ENCODE measurements at places on chromosomes 2 and 18.

GRCh38 chr2:100875516-100876230 is 55.7 kb downstream of the NPAS2 start:
- no peak for DNase-seq

GRCh38 chr2:133690780-133691179 is 122.5 kb upstream of the NCKAP5 start:
- no peak for DNase-seq

- DNase-seq: no peak
Measured at GRCh38 chr2:4279431-4279830, 576.1 kb downstream of the DCDC2C start.

DNA sequence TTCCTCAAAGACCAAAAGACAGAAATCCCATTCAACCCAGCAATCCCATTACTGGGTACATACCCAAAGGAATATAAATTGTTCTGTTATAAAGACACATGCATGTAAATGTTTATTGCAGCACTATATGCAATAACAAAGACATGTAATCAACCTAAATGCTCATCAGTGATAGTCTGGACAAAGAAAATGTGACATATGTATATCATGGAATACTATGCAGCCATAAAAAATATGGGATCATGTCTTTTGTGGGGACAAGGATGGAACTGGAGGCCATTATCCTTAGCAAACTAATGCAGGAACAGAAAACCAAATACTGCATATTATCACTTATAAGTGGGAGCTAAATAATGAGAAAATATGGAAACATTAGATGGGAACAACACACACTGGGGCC is 2.7 kb upstream of the HNMT start:
- no peak for DNase-seq

DNA sequence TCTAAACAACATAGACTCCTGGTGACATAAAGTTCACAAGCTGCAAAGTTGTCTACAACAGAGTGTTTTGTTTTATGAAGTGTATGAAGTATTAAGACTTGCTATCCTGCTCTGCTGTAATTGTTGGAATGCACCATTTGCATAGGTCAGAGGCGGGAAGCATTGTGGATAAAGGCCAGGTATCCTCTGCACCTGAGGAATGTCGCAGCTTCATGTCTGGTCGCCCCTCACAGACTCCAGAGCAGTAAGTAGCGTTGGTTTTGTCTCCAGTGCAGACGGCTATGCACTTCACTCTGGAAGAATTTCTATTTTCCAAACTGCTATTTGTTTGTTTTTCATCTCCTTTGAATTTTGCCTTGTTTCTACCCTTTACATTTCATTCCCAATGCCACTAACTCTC is 63.1 kb downstream of the UNC80 start:
- DNase-seq: no peak

GRCh38 chr18:27501671-27502070 is 316.6 kb upstream of the CHST9 start:
- DNase-seq: no peak

- no peak for DNase-seq
Measured at GRCh38 chr2:43135583-43135982, 90.8 kb downstream of the ZFP36L2 start.

DNA sequence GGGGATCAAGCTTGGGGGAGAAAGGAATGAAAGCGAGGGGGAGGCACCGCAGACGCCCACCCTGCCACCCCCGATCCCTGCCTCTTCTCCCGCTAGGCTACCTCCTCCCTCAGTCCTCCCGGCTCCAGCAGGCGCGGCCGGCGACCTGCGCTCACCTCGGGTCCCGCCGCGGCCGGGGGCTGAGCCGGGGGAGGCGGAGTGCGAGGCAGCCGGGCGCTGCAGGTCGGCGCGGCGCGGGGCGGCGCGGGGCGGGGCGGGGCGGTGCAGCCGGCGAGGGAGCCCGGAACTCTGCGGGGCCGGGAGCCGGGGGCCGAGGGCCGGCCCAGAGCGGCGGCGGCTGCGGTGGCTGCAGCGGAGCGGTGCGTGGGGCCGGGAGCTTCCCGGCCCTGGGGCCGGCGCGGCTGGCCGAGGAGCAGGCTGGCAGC is 477 bp downstream of the ACVR1 start:
- DNase-seq: no peak

GRCh38 chr2:181876614-181877063 is 14.9 kb upstream of the ITPRID2 start:
- DNase-seq: no peak

GRCh38 chr2:208586516-208586915 is 179.9 kb downstream of the PTH2R start:
- DNase-seq: no peak

- no peak for DNase-seq
Measured at GRCh38 chr2:24832521-24832920, 39.3 kb downstream of the CENPO start.

- DNase-seq: no peak
Measured at GRCh38 chr18:32157580-32157979, 32.3 kb upstream of the MEP1B start.
